ENCODE measurements at places on chromosomes 11 and 22. TPM values are rescaled to one million over a fixed set of nuclear protein-coding genes. Genes with fewer than 3 reads are reported as not detected.

GRCh38 chr11:110801328-110801727, 89.1 kb upstream of the ARHGAP20 start:
- no peak for DNase-seq

DNA sequence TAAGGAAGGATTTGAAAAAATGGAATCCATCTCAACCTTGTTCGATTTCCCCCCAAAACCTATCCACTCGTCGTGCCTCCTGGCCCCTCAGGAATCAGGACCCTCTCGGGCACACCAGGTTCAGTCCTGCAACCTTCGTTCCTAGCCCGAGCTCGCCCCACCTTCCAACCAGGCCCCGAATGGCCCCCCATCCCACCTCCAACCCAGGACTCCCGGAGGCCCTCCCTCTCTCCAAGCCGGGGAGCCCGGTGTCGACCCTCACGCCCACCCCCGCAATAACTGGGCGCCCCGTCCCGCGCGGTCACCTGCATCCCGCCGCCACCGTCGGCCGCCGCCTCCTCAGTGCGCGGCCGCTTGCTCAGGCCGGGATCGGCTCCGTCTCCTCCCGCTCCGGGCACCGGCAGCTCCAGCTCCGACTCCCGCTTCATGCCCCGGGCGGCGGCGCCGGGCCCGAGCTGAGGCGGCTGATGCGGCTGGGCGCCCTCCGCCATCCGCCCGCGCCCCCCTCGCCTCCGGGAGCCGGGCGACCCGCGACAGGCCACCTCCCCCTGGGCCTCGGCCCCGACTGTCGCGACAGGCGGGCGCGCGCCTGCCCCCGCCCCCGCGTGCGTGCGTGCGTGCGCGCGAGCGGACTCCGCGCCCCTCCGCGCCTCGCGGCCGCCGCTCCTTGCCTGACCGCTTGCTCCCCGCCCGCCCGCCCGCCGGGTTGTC, 534 bp downstream of the RBFOX2 start:
- DNase-seq = no peak

GRCh38 chr22:50326956-50327710, at the start of gene DENND6B:
Gene DENND6B, minus strand, starts transcription at chr22:50327012. Its CDS starts 24 bp downstream, at chr22:50326988.
- peak; percentile 77 for DNase-seq

DNA sequence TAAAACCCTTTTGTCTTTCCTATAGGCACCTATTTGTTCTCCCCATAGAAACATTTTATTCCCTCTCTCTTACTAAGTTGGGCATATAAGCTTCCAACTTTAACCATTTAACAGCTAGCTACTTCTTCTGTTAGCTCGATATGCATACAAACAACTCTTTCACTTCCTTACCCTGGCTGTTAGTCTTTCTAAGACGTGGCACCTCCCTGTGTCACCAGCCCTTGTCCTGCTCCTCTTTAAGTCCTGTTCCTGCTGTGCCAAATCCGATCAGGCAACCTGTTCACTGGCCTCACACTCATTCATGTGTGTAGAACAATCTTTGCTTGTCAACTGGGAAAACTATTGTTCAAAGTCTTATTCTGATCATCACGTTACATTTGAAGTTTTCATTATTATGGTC, 1376.1 kb upstream of the TENM4 start:
- no peak for DNase-seq

DNA sequence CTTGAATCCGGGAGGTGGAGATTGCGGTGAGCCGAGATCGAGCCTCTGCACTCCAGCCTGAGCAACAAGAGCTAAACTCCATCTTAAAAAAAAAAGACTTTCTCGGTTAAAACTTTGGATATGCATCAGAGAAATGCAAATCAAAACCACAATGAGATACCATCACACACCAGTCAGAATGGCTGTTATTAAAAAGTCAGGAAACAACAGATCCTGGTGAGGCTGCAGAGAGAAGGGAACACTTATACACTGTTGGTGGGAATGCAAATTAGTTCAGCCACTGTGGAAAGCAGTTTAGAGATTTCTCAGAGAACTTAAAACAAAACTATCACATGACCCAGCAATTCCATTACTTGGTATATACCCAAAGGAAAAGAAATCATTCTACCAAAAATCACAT, 619.4 kb upstream of the KIRREL3 start:
- no peak for DNase-seq

DNA sequence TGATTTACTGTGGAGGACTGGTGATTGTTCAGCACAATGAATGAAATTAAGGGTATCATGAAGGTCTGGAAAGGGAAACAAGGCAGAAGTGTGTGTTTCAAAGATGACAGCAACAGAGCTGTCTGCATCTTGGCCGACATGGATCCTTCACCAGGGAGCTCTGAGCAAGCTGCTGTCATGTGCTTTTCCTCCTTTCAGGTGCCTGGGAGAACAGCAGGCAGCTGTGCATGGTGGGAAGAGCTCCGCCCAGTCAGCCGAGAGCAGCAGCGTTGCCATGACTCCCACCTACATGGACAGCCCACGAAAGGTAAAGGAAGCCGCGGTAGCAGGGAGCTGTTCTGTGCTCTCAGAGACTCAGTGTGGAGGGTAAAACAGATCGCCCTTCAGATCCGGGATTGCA, 87.1 kb upstream of the YWHAH start:
- DNase-seq = peak; percentile 39

DNA sequence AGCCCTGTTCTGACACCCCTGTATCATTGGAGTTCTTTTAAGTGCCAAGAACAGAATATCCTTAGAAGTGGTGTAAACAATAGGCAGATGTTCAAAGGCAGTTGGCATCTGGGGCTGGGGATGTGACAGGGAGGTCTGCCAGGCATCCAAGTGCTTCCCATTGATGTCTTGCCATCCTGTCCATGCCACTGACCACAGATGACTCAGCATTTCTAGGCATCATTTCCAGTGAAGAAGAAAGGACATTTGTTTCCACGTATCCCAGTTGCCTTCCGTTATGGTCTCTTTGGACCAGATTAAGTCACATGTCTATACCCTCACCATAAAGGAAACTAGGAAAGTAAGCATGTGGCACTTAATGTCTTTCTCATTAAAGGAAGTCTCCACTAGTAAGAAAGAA, 76.7 kb upstream of the BARX2 start:
- no peak for DNase-seq

DNA sequence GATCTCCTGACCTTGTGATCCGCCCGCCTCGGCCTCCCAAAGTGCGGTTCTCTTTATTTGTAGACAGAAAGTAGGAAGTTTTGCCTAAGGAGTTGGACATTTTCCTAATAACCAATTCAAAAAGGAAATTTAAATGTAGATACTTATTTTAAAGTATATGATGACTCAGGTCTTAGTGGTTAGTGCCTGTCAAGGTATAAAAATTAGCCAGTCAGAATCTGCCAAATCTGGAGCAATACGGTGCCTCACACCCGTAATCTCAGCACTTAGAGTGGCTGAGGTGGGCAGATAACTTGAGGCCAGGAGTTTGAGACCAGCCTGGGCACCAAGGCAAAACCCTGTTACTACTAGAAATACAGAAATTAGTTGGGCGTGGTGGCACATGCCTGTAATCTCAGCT, 86.7 kb upstream of the RASSF10 start:
- no peak for DNase-seq

- no peak for DNase-seq
Measured at GRCh38 chr11:69355346-69355940, 61.5 kb downstream of the MYEOV start.

DNA sequence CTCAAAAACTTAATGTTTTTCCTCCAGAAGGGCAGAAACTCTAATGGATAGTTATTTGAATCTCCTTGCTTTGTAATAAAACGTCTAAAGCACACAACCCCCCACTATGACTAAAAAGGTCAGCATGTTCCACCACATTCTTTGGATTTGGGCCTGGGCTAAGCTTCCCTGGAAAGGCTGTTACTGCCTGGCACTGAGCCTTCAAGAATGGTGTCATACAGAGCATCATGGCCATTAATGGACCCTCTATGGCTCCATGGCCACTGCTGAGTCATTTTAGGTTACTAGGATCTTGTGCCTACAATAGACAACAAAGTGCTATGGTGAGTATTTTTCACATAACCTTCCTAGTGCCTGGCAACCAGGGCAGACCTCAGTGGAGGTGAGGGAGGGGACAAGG, 242.6 kb upstream of the FAT3 start:
- no peak for DNase-seq

DNA sequence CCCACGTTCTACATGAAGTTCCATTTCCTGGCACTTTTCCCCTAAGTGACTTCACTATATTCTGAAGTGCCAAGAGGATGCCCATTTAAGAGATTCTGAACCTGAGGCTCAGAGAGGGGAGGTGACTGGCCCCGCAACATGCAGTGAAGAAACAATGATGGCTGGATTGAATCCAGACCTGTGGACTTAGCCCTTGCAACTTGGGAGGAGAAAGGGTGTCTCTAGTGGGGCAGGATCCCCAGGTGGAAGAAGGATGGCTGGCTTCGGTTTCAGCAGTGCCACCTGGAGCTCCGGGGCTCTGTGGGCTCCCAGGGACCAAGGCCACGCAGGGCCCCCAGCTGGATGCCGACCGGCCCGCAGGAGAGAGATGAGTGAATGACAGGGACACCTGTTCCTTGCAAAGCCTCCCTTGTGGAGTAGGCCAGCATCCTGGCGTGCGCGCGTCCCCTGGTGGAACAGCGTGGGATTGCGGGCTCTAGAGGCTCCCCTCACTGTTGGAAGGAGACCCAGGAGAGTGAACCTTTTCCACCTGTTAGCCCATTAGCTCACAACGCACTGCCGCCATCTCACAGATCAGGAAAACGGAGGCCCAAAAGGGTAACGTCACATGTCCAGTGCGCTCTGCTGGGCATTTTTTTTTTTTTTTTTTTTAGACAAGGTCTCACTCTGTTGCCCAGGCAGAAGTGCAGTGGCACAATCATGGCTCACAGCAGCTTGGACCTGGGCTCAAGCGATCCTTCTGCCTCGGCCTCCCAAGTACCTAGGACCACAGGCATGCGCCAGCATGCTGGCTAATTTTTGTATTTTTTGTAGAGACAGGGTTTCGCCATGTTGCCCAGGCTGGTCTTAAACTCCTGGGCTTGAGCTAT, 104.7 kb downstream of the KIAA1671 start:
- DNase-seq = no peak

GRCh38 chr11:18172666-18173065, at the start of gene MRGPRX4:
Gene MRGPRX4, plus strand, starts transcription at chr11:18172837. Its CDS starts 420 bp downstream, at chr11:18173257.
- DNase-seq = no peak

DNA sequence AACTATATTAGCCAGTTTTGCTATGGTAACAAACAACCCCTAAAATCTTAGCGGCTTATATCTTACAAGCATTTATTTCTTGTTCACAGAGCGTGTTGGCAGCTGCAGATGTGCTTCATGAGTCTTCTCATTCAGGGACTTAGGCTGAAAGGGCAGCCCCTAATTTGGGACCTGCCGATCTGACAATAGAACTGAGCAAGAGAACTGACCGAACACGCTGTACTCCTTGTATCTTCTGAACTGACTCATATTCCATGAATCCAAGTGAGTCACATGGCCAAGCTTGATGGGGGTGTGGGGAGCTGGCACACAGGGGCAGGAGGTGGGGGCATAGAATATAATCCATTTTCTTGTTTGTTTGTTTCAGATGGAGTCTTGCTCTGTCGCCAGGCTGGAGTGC, 481.7 kb upstream of the CADM1 start:
- DNase-seq = no peak

DNA sequence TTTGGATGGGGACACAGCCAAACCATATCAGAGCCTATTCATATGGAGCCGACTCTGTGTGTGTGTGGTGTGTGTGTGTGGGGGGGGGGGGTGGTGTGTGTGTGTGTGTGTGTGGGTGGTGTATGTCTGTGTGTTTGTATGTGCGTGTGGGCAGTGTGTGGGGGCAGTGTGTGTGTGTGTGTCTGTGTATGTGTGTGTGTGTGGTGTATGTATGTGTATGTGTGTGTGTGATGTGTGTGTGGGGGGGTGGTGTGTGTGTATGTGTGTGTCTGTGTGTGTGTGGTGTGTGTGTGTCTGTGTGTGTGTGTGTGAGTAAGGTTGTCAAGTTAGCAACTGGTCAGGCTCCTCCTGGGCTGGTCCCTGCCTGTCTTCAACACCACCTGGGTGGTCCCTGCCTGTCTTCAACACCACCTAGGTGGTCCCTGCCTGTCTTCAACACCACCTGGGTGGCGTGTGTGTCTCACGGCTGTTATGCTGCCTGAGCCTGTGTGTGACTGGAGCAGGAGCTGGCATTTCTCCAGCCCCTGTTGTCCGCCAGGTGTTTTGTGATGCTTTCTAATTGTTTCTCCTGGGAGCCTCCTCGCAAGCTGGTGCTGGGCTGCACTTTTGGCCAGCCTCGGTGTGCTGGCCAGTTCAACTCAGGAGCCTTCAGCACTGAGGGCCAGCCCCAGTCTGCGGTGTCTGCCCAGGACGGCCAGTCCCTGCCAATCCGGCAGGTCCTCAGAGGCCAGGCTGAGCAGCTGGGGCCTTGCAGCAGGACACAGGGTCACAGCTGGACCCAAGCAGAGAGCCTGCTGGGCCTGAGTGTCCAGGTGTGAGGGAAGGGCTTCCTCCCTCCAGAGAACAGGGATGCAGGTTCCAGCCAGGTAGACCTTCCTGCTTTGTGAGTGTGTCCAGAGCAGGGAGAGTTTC, 21.5 kb upstream of the PVALB start:
- DNase-seq = no peak

- DNase-seq = no peak
Measured at GRCh38 chr22:22226448-22227187, 18.0 kb upstream of the VPREB1 start.

DNA sequence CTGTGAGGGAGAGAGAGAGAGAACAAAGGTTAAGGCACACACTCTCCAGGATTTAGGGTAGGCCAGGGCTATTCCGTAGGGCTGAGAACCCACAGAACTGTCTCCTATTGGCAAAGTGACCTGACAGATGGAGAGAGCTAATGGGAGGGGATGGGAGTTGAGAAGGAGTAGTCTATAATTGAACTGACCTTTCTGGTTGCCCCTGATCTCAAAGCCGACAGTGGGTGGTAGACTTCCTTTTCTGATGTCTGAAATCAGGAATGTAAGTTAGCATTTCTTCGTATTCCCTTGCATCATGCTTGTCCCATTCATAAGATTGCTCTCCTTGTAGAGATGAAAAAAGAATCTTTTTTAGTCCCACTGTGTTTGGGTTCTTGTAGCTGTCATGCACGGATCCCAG, 210.1 kb downstream of the NTM start:
- no peak for DNase-seq

Gene OR10D3
- not detected for polyA plus RNA-seq

Gene RIMBP3B
- 0.18 TPM for polyA plus RNA-seq

Gene OR51B5
- 0.64 TPM for polyA plus RNA-seq

Gene OR51S1
- not detected for polyA plus RNA-seq

Gene UCP2
- 75.8 TPM for polyA plus RNA-seq

Gene SORL1
- 32.2 TPM for polyA plus RNA-seq

Gene RIMBP3C
- 0.32 TPM for polyA plus RNA-seq

Gene IGF2
- 861 TPM for polyA plus RNA-seq

Gene TYR
- polyA plus RNA-seq = 0.33 TPM

All from left renal cortex interstitium (tissue), 4 donors.